ENCODE measurements at places on chromosomes 12 and 14.

- DNase-seq, result peak; percentile 89
Measured at GRCh38 chr12:6215932-6216494, 15.8 kb downstream of the CD9 start.

- DNase-seq, result no peak
Measured at GRCh38 chr12:10160617-10161385, 11.1 kb downstream of the OLR1 start.

- DNase-seq, result no peak
Measured at GRCh38 chr14:102210421-102211042, 70.8 kb downstream of the WDR20 start.

- peak; percentile 52 for DNase-seq
Measured at GRCh38 chr12:108305991-108306501, 33.1 kb downstream of the CMKLR1 start.

DNA sequence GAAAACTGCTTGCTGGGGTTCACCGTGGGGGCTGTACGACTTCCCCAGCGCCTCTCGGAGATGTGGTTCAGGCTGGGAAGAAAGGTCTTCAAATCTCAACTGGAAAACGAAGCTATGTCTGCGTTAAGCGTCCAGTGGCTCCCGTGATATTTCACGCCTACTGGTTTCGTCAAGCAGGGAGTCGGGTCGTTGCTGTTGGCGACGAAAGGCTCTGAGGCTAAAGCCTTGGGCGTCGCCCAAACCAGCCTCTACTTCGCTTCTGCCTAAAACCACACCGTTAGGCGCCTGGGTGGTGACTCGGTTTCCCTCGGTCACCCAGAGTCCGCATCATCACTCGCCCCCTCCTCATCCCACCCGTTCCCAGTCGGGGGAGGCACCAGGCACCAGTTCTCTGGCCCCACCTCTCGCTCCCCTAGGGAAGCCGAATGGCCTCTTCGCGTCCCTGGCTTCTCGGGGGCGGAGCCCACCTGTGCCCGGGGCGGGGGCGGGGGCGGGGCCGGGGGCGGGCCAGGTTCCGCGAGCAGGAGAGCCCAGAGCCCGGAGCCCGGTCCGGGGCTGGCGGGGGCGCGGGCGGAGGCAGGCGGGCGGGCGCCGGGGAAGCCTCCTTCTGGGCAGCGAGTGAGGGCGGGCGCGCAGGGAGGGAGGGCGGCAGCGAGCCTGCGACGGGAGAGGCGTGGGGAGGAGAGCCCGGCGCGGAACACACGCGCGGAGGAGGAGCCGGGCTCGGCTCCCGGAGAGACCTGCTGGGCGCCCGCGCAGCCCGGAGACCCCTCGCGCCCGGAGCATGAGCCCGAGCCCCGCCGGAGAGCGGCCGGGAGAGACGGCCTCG, at the start of gene B4GALNT3:
Gene B4GALNT3 (plus strand): TSS at position 510 of the 829 bp plus-strand sequence. CDS start 438 bp downstream, outside the sequence.
- no peak for DNase-seq

DNA sequence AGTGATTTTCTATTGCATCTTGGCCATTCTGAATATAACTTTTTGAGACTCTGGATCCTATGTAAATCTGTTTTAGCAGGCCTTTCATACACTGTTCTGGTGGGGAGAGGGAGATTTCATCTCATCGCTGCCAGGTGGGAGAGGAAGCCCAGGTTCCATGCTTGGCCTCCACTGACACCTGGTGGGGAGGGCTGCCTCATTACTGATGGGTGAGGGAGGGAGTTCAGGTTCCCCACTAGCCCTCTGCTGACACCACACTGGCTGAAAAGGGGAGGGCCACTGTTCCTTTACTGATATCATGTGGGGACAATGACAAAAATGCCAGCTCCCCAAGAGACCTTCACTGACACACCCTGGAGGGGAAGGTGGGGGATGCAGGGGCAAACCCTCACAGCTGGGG, 2.4 kb upstream of the GALNT8 start:
- no peak for DNase-seq

GRCh38 chr12:8033153-8034044, 883 bp downstream of the FOXJ2 start:
- peak; percentile 69 for DNase-seq

GRCh38 chr12:32567296-32567674, 111.8 kb upstream of the DNM1L start:
- no peak for DNase-seq

- no peak for DNase-seq
Measured at GRCh38 chr12:116385486-116386217, 108.2 kb upstream of the MED13L start.

- peak; percentile 82 for DNase-seq
Measured at GRCh38 chr12:108611884-108612415, 14.1 kb upstream of the TMEM119 start.

- no peak for DNase-seq
Measured at GRCh38 chr14:30299915-30300314, 259.0 kb upstream of the G2E3 start.

DNA sequence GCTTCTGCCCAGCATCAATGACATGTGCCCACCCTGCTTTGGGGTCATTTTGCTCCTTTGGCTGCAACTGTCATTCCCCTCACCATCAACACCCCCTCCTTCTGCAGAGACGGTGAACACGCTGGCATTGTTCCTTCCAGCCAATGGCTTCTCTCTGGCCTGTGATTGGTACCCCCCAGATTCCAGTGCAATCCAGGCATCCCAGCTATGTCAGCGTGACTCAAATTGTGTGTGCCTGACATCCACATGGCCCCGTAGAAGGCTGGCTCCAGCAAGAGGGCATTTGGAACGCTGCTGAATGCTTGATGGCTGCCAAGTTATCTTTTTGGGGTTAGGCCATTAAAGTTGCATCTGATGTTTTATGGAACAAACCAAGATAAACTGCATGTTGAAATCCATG, 21.0 kb upstream of the CCND2 start:
- DNase-seq, result no peak

GRCh38 chr12:114119316-114119715, 153.2 kb upstream of the RBM19 start:
- no peak for DNase-seq

DNA sequence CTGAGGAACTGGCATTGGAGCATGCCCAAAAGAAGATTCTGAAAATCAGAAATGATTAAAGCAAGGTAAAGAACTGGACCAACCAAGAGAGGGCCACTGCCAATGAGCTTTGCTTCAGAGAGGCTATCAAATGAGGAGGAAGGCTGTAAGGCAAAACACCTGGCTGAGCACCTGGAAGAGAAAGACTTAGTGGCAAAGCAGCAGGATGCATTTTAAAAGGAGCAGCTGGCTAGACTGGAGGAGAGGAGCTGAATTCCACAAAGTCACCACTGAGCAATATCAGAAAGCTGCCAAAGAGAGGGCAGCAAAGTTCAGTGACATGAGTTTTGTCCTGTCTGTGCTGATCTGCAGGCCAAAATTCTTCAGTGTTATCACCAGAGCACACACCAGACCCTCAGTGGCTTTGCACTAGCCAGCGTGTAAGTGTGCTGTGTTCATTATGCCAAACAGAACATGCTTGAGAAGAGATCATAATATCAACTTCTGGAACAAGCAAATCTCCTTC, 338.7 kb downstream of the TRHDE start:
- DNase-seq, result no peak

GRCh38 chr14:54211551-54212308, 185.1 kb upstream of the CDKN3 start:
- DNase-seq, result peak; percentile 85

DNA sequence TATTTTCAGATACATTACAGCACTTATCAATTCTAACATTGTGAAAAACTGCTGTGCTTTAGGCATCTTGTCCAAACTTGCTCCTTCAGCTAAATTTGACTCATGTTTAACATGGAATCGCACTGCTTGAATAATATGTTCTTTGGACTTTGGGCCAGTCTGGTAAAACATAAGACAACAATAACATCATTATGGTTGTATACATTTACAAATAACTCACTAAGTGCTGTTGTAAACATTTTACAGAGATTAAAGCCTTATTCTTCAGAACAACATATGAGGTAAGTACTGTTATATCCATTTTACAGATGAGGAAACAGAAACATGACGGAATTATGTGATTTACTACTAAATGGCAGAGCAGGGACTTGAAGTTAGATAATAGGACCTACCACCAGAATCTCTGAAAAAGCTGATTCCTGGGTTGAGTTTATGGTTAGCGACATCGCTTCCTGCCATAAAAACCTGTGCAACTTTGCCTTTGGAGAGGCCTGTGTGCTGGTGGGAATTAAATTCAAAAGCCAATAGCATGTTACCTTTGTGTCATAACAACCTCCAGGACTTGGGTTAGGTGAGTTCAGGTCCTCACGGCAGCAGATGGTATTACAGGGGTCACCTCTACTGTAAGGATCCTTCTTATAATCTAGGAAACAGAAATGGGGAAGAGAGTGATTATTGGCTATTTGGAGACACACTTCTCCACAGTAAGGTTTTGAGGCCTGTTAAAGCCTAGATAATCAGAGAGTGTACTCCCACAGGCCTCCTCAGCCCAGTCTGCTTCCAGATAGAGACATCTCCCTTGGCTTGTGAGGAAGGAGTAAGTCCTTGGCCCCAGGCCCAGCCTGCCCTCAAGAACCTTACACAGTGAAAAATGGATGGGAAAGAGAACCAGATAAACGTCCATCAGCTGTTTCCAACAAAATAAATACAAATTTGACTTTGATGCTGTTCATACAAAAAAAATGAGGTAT, 61.8 kb downstream of the PLBD1 start:
- no peak for DNase-seq

GRCh38 chr12:51076236-51076930, 7.0 kb downstream of the CSRNP2 start:
- no peak for DNase-seq

DNA sequence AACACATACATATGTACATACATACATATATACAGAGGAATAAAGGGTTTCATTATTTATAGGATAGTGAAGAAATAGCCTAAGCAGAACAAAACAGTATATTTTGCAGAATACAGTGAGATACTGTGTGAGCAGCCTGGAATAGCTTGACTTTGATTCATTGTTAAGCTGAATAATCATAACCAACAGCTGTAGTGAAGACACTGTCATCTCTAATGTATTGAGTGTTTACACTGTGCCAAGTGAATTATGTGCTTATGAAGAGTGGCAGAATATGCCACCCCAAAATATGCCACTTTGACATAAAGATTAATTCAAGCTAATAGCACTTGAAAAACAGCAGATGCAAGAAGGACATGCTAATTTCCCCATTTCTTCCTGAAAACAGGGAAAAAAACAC, 48.2 kb upstream of the LRFN5 start:
- no peak for DNase-seq

GRCh38 chr14:52111583-52111982, 42.7 kb upstream of the NID2 start:
- peak; percentile 71 for DNase-seq

DNA sequence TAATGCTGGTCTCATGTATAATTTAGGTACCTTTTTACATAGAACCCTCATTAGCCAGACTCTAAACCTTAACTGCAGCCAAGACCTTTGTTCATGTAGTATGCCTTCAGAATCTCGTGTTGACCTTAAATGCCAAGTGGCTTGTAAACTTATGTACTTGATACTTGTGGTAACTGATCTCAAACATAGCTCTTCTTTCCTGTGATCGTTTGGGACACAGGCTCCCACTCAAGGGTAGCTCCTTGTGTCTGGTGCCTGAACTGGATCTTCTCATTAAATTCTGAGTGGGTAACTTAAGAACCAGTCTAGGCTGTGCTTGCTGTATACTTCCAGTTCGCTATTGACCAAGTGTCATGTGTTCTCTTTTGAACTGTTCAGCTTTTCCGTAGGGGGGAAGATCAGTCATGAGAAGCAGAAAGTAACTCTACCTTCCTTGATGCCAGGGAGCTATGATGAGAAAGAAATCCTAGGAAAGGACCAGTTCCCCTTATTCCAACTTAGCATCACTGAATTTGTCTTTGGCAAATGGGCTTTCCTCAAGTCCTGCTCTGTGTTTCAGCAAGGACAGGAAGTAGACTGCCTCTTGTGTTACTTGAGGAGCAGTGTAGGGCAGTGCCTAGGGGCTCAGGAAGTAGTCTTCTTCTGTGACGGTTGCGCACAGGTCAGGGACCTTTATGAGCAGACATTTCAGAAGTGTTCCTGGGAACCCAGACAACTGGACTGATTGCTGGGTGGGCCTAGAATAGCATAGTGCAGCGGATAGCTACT, 2.5 kb downstream of the LGALS3 start:
- DNase-seq, result peak; percentile 27

Data from EL (cell line).